ENCODE measurements at places on chromosomes 4 and X. TPM values are rescaled to one million over a fixed set of nuclear protein-coding genes. Genes with fewer than 3 reads are reported as not detected.

- no peak for DNase-seq
Measured at GRCh38 chrX:8377041-8377440, 87.6 kb upstream of the VCX3B start.

DNA sequence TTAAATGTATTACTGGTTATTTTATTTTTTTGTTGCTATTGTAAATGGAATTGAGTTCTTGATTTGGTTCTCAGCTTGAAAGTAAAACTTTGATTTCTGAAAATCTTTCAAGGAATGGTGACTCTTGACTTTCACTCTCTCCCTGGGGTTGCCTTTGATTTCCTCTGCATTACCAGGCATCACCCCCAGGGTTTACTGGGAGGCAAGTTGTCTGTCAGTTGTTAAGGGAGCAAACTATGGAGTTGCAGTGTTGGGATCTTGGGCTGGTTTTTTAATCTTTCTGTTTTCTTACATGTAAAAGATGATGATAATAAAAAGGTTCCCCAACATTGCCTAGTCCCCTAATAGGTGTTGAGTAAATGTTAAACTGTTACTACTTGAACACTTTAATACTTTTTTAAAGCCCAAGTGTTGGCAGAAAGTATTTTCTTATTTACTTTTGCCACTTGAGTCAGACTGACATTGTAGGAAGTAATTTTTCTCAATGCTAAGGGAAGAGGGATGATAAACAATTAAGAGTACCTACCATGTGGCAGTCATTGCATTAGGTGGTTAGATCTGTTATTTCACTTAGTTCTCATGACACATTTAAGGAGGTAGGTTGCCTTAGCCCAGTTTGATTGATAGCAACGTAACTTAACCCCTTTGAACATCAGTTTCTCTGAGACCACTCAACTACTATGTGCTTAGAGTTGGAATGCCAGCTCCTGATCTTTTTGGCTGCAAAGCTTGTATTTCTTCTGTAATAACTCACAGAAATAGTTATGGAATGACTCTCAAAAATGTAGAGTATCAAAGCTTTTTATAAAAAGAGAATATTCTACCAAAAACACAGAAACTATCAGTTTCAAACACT lies 67.1 kb downstream of the DCLK2 start:
- DNase-seq, result no peak

DNA sequence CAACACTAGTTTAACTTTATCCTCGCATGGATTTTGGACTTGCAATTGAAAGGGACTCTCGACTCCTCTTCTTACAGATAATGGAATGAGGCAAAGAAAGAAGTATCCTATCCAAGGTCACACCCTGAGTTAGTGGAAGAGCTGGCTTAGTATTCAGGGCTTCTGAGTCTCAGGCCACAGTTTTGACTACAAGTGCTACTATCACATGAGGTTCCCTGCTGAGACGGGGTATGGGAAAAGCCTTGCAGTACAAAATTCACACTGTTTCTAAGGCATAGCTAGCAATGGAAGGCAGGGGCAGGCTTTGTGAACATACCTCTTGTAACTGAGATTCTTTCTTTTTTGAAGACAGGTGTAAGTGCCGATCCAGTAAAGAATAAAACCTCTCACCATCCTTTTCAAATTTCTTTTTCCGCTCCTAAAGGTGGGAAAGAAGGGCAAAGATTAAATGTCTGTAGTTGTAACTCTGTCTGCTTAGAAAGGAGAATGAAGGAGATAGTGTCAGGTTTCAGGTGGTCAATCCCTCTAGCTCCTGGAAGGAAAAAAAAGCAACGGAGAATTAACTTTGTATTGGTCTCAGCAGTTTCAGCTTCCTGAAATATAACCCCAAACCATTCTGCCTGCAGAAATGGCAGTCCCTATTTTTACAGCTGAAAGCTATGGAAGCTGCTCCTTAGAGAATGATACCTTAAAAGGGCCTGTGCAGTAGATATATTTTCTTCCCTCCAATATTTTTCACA lies 199.0 kb downstream of the OPHN1 start:
- DNase-seq, result peak; percentile 35

DNA sequence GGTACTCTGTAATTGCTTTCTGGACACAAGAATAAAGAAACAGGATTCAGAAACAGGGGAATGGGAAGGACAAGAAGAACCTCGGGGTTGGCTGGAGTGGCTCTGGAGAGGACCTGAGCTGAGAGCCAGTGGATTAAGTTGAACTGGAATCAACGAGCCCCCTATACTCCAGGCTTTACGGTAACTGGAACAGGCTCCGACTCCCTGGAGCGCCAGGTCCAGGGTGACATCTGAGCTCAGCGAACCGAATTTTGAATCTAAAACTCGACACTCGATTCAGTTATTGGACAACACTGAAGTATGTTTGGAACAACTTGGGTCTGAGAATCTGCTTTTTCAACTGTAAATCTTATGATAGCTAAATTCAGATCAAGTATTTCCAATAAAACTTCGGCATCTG lies 23.9 kb downstream of the HMX1 start:
- peak; percentile 26 for DNase-seq

- DNase-seq, result no peak
Measured at GRCh38 chr4:111855308-111855707, 289.9 kb upstream of the FAM241A start.

- DNase-seq, result no peak
Measured at GRCh38 chrX:109629310-109629709, 4.3 kb upstream of the KCNE5 start.

DNA sequence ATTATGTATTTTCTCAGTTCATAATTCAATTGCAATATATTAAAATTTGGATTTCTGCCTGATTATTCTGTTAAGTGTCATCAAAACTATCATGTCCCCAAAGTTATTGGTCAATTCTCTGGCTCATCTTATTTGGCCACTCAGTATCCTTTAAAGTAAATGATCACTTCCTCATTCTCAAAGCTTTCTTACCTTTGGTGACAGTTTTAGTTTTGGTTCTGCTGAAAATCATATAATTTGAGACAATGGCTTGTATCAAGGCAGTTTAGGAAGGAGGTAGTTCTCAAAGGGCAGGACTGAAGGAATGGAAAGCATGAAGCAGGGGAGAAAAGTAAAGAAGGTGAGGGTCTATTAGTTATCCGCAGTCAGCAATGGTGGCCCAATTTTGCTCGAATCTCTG lies 1832.1 kb downstream of the ARAP2 start:
- no peak for DNase-seq

DNA sequence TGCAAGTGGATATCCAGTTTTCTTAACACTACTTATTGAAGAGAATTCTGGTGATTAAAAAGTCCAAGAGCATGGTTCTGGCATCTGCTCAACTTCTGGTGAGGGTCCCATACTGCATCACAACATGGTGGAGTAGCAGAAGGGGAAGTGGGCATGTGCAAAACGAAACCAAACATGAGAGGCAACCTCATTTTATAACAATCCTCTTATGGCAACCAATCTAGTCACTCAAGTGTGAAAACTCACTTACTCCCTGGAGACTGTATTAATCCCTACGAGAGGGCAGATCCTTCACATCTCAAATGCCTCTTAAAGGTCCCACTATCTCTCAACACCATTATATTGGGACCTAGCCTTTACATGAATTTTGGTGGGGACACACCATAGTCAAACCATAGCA lies 55.4 kb upstream of the TRO start:
- DNase-seq, result no peak

DNA sequence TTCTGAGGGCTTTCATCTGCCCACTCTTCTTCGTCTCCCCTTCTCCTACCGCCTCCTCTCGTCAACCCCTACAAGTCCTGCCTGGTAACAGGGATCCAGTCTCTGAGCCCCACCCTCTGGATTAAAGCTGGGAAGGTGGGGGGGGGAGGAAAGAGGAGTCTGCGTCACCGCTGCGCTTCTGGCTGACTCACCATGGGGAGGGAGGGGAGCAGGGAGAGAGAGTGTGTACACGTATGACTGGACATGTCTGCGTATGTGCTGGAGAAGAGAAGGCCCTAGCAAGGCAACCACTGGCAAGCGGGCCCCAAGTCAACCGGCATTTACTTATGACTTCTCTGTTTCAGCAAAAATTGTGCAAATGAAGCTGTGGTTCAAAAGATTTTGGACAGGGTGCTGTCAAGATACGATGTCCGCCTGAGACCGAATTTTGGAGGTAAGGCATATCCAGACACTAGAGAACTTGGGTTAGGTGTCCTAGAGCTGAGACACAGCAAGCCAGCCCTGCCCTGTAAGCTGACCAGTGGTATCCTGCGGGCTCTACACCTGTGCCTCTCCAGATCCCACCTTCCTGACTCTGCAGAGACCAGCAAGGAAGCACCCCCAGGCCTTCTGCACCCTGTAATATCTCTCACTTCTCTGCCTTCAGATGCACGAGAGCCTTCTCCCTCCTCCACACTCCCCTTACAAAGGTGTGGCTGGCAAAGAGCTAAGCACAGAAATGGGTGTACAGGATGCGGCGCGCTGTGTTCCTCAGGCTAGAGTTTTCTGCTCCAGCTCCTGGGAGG lies 2.5 kb downstream of the GABRQ start:
- no peak for DNase-seq

DNA sequence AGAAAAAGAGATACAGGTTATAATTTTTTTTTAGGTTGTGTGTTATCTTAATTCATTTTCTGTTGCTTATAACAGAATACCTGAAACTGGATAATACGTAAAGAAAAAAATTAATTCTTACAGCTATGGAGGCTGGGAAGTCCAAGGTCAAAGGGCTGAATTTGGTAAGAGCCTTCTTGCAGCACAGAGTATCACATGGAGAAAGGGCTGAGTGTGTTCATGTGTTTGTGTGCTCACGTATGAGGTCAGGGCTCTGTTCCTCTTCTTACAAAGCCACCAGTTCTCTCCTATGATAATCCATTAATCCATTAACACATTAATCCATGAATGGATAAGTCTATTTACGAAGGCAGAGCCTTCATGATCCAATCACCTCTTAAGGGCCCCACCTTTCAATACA lies 8.6 kb upstream of the RAB28 start:
- DNase-seq, result no peak

- DNase-seq, result no peak
Measured at GRCh38 chr4:105179539-105180401, 33.1 kb downstream of the TET2 start.

DNA sequence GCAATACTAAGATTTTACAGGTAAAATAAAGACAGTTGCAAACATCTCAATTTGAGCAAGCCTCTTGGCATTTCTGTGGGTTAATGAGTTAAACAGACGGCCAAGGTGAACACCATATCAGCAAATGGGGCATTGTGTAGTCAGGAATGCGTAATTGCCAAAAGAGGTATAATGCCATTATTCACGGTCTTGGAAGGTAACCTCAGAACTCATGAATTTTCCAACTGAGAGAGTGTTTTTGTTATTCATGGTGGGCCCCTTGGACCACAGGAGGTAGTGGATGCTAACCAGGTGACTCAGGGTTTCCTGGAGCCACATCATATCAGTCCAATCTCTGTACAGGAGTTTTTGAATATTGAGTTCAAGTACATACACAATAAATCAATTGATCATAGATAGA lies 368.0 kb upstream of the TECRL start:
- DNase-seq, result no peak

DNA sequence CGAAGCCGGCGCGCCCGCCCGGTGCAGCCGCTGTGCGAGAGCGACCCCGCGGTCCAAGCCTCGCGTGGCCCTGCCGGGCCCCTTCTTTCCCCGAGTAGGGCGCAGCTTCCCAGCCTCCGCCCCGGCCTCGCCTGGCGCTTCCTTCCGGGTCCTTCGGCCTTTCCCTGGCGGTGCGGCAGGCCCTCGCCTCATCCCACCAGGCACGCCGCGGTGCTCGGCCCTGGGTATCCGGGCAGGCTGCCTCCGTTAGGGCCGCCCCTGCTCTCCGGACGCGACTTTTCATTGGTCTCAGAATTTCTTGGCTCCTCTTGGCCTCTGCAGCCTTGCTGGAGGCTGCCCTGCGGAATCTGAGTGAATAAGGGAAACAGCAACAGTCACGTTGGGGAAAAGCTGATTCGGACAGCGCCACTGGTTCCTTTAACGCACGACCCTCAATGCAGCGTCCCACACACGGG lies 429 bp downstream of the UVSSA start:
- DNase-seq, result peak; percentile 64

- DNase-seq, result no peak
Measured at GRCh38 chr4:86089781-86090323, 270.0 kb downstream of the MAPK10 start.

DNA sequence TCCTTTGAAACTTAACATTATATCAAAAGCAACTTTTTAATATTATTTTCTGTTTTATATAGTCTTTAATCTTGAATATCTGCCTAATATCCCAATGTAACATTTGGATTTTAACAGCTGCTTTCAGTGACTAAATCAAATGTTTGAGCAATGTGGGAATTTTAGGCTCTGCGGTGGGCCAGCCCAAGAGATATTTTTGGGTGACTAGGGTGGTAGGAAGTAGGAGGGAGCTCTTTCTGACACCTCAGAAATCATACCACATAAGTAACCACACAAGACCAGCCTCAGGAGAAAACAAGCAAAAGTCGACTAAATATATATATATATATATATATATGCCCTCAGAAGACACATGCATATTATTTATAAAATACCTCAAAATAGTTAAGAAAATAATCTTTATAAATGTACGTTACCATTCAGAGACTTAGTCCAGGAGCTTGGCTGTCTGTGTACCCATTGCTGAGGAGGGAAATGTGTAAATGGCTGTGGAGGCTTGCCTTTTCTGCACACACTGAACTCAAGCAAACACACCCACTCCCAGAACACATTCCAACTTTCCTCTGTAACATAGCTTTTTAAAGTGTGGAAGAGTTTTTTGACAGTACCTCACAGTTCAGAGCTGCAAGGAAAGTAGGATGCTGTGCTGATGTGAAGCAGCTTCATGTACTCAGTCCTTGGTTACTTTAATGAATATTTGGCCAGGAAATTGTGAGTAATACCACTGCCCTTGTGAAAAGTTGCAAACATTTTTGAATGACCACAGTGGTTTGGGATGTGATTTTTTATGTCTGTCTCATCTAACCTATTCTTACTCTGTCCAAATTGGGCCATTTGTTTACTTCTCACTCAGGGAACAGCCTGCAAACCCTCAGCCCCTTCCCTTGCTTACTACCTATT lies at the start of gene RTL3:
TSS of gene RTL3 (minus strand) at position 484 of the 900 bp plus-strand sequence. CDS start 908 bp downstream, outside the sequence.
- no peak for DNase-seq

- peak; percentile 14 for DNase-seq
Measured at GRCh38 chrX:17160975-17161374, 214.0 kb upstream of the NHS start.

DNA sequence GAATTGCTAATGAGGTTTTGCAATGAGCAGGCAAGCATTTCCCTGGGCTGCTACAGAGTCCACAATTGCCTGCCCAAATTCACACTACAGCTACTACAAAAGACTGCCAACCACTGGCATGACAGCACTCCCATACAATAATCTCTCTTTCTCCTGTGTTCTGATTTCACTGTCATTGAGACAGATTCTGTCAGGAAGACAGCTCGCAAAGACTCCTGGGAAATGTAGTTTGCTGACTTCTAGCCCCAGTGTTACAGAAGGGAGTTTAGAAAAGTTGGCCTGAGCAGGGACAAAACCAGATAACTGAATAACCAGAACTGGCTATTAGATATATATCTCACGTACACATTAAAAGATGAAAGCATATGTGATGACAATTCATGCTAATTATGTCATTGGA lies 1231.3 kb upstream of the PRKX start:
- DNase-seq, result peak; percentile 3

GRCh38 chrX:118730500-118731247 lies 3.3 kb downstream of the IL13RA1 start:
- no peak for DNase-seq

- DNase-seq, result peak; percentile 57
Measured at GRCh38 chrX:129823115-129823514, 20.6 kb downstream of the ZDHHC9 start.

Gene INTS12
- 23.2 TPM for total RNA-seq

Gene ALAS2
- total RNA-seq, result not detected

Gene RASSF6
- total RNA-seq, result not detected

Gene ELF4
- 5.5 TPM for total RNA-seq

Gene L1CAM
- 78.9 TPM for total RNA-seq

Data from SK-MEL-5 (cell line).